ENCODE measurements at places on chromosomes 5 and 9.

GRCh38 chr5:76393035-76393680 lies 9.9 kb upstream of the IQGAP2 start:
- no peak for DNase-seq

DNA sequence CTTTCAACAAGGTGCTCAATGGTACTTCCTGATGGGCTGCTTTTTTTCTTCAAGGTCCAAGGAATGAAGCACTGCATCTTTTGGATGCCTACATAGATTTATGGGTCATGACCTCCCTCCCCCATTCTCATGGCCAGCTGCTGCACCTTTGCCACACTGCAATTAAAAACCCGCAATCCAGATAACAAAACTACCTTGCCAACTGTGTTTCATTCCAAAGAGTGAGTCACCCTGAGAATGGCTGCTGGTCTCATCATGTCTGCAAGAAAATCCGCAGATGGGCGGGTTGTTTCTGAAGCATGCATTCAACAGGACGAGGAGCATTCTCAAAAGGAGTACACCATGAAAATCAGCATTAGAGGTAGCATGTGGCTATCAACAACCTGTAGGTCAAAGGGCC lies 139.8 kb downstream of the ELAVL2 start:
- DNase-seq = no peak

- DNase-seq = no peak
Observed at GRCh38 chr5:134794082-134794481, 35.5 kb downstream of the DDX46 start.

GRCh38 chr9:7298123-7298522 lies 501.5 kb downstream of the DMAC1 start:
- peak; percentile 8 for DNase-seq

- no peak for DNase-seq
Observed at GRCh38 chr9:83060556-83060955, 2.4 kb downstream of the RASEF start.
